Activated T-helper 2 cell treated with anti-CD3 and anti-CD28 coated beads, Interferon-gamma antibody, Interleukin-2, Interleukin-4, amounts not matched to agents 10 μg/mL and 5 μg/mL and 100 μg/mL, durations not matched to agents 14 hours and 24 hours and 36 hours (primary cell): ENCODE measurements at places on chromosomes 1 and 21. TPM values are rescaled to one million over a fixed set of nuclear protein-coding genes. Genes with fewer than 3 reads are reported as not detected.

DNA sequence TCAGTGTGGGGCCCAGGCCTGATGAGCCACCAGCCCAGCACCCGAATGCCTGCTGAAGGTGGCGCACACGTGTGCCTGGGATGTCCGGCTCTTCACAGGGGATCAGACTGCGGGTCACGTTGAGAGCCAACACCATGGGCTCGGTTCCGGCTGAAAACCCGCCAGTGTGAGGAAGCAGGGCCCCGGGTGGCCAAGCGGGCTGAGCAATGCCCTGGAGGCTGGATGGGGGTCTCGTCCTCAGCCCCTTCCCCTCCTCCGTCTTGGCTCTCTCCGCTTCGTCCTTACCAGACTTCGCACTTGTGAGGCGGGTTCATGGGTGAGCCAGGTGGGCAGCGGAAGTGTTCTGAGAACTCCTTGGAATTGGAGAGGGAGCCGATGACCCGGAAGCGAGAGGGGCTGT lies 43.0 kb upstream of the EIF4G3 start:
- no peak for DNase-seq

DNA sequence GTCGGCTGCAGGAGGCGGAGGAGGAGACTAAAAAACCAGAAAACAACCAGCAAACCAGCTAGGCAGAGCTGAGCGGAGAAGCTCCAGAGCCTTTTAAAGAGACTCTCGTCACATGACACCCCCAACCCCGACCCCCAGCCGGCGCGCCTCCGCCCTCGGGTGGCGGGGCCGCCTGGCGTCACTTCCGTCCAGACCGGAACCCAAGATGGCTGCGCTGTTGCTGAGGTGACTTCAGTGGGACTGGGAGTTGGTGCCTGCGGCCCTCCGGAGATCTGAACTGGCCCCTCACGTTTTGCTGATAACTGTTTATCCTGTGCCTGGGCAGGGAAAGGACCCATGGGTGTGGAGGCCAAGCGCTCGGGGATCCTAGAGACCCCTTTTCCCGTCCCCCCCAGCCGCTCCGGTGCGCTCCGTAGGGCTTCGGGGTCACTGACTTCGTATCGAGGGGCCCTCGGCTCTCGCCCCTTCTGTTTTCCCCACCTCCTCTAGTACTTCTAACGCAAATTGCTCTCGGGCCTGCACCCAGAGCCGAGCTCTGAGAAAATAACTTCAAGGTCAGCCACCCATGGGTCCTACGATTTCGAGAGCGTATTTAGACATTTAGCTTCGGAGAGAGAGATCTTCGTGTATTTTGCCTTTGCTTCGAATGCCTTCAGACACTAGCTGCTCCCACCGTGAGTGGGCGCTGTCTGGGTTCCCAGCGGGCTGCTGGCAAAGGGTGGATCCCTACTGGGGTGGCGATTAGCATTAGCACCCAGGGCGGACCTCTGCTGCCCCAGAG lies at the start of gene SDHC:
SDHC (plus strand) TSS at position 181 of the 781 bp plus-strand sequence; CDS start at position 206, 25 bp downstream.
- peak; percentile 85 for DNase-seq

DNA sequence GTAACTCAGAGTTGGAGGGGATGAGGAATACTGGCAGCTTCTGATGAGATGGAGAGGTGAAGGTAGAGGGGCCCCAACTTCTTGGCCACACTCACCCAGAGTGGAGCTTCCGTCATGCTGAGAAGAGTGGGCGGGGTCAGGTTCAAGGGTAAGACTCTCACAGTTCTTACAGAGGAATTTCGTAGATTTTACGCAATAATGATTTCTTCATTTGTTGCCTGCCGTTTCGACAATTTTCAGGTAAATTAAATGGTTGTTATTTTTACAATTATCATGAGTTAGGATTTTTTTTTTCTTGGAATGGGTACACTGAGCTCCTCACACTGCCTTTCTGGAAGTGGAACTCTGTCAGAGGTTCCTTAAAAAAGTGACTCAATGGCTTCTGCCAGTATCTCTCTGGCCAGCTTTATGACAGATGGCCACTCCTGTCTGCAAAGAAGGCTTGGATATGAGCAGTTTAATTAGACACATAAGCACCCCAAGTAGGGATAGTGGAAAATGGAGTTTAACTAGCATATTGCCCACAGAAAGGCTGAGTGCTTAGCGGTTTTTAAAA lies 13.8 kb upstream of the NLRP3 start:
- no peak for DNase-seq

DNA sequence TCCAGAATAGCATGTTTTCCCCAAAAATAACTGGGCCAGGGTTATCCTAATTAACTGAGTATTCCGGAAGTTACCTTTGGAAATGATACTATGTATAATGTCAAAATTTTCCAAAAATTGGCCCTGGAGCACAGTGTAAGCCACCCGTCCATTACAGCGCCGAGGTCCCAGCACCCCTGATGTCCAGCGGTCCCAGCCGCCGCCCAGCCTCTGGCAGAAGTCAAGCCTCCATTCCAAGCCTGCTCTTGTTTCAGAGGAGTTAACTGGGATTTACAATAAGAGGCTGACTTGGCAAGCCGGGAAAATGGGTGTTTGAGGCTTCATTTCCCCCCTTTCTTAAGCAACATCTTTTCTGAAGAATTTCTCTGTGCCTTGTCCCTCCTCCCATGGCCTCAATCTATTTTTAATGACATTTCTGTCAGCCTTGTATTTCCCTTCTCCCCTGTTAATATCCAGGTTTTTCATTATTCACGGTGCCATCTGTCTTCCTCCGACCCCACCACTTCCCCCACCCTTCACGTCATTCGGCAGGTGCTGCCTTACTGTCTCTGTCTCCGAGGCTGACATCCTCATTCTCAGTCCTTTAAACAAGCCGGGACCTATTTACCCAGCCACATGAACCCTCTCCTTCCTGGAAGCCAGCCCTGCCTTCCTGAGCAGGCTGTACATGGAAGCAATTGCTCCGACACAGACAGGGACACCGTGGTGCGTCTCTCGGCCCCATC lies 490.9 kb downstream of the NPHP4 start:
- DNase-seq = no peak

GRCh38 chr1:10733474-10734366 lies 62.7 kb downstream of the CASZ1 start:
- no peak for DNase-seq

- DNase-seq = no peak
Observed at GRCh38 chr1:212232090-212232489, 53.1 kb upstream of the PPP2R5A start.

DNA sequence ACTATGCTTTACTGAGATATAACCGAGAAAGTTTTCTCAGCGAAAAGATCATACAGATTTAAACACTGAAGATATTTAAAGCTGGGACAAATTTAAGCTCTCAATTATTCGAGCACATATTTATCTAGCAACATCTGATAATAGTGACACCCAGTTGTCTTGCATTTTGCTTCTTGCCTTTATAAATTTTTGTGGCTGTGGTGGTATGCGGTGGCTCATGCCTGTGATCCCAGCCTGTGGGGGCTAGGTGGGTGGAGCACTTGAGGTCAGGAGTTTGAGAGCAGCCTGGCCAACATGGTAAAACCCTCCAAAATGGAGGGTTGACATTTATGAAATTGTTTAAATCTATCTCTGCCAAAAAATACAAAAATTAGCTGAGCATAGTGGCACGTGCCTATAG lies 312.2 kb downstream of the SPATA17 start:
- no peak for DNase-seq

- DNase-seq = peak; percentile 3
Observed at GRCh38 chr21:41363370-41364270, 1.8 kb downstream of the MX2 start.

DNA sequence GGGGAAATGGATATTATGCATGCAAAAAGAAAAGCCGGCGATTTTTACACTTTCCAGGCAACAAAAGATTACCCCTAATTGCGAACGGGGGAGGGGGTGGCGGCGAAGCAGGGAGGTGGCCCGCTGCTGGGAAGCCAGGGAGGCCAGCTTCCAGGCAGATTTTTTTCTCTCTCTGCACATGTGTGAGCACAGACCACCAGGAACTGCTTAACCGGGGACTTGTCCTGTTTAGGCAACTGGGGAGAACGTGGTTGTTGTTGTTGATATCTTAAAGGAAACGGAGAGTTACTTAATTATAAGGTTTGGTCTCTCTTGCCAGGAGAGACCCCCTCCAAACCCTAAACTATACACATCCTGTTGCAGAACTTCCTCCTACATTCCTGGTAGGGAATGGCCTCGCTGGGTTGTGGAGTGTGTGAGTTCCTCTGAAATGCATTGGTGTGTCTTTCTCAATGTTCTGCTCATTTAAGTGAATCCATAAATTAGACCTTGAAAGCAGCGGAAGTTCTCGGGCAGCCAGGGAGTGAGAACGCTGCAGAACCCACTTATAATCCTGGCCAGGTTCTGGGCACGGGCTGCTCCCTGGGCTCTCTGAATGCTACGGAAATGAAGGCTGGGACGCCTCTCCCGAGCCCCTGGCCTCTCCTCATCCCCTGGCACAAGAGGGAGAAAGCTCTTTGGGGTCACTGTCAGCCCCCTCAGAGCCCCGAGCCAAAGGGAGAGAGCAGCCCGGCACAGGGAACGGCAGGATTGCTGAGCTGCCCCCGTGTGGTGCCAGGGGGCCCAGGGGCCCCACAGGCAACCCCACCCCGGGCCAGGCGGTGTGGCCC lies 250.0 kb downstream of the FOXD2 start:
- DNase-seq = no peak

GRCh38 chr1:44985747-44986359 lies 542 bp downstream of the EIF2B3 start:
- no peak for DNase-seq

GRCh38 chr1:182279724-182280503 lies 111.7 kb downstream of the GLUL start:
- no peak for DNase-seq

GRCh38 chr21:42106425-42106824 lies 35.3 kb downstream of the UMODL1 start:
- no peak for DNase-seq

GRCh38 chr1:46481961-46482360 lies 7.7 kb upstream of the DMBX1 start:
- no peak for DNase-seq

DNA sequence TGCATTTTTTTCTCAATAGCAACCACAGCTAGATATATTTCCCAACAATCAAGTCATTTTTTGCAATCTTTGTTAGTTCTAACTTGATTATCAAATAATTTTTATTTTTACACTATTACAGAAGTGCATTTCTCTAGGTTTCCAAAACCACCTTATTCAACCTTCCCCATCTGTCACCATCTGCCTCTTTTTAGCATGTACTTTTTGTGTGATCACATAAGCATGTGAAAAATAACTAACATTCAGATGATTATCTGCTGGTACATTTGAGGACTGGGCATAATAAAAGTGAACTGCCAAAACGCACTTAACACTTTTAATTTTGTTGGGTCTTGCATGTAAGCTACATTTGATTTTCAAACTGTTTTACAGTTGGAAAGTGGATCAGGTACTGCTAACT lies 291.5 kb downstream of the AKT3 start:
- no peak for DNase-seq

GRCh38 chr1:172544481-172545104 lies 11.6 kb downstream of the SUCO start:
- DNase-seq = no peak

ZYG11A gene
- total RNA-seq = 0.30 and 0.37 TPM in 2 replicates

LY9 gene
- 0.28 and 0.34 TPM in 2 replicates for total RNA-seq

SAMD13 gene
- total RNA-seq = 0.30 and 0.44 TPM in 2 replicates

IL19 gene
- not detected in 2 replicates for total RNA-seq

CD1B gene
- total RNA-seq = not detected in 2 replicates

PDC gene
- total RNA-seq = not detected in 2 replicates

HPDL gene
- 26.8 and 29.0 TPM in 2 replicates for total RNA-seq

PTP4A2 gene
- total RNA-seq = 313 and 334 TPM in 2 replicates

CACNA1S gene
- total RNA-seq = not detected in 2 replicates
